Foreskin fibroblast (primary cell): ENCODE measurements at places on chromosomes 2 and 18.

DNA sequence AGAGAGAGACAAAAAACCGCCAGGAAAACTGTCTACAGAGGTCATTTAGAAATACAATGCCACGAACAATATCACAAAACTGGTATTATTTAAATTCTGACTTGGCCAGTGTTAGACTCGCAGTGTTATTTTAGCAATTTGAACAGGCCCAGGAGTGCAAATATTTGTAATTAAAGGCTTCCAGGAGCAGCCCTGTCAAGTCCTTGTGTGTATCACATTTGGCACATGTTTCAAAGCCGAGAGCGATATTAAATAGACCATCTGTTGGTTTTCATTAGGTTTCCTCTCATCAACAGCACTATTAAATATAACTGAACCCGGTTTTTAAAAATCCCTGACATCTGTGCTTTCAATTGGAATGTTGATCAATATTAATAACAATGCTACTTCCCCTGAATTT is 656.9 kb downstream of the TSN start:
- DNase-seq, result no peak

DNA sequence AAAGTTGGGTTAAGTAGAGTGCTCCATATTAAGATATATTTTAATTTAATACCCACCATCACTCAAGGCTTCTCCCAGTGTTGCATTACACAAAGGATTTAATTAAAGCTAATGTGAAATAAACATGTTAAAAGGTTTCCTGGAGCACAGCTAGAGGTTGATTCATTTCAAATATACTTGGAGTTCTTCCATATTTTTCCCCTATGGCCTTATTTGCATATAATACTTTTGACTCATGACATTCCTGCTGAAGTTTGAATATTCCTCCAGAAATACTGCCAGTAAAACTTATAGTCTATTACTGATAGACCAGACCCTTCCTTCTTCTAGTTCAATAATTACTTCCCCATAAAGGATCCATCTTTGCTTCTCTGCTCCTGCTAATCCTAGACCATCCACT is 227.5 kb downstream of the GULP1 start:
- peak; percentile 69 for DNase-seq

GRCh38 chr2:37059841-37060240 is 24.3 kb downstream of the HEATR5B start:
- DNase-seq, result no peak

- peak; percentile 94 for DNase-seq
Observed at GRCh38 chr2:47534179-47534919, 131.4 kb downstream of the MSH2 start.

- no peak for DNase-seq
Observed at GRCh38 chr2:64419596-64420165, 34.3 kb upstream of the LGALSL start.

GRCh38 chr2:54670485-54671009 is 52.9 kb upstream of the EML6 start:
- DNase-seq, result no peak

GRCh38 chr18:61575419-61575818 is 242.2 kb downstream of the CDH20 start:
- no peak for DNase-seq

- no peak for DNase-seq
Observed at GRCh38 chr2:31207790-31208189, 9.5 kb downstream of the CAPN14 start.

DNA sequence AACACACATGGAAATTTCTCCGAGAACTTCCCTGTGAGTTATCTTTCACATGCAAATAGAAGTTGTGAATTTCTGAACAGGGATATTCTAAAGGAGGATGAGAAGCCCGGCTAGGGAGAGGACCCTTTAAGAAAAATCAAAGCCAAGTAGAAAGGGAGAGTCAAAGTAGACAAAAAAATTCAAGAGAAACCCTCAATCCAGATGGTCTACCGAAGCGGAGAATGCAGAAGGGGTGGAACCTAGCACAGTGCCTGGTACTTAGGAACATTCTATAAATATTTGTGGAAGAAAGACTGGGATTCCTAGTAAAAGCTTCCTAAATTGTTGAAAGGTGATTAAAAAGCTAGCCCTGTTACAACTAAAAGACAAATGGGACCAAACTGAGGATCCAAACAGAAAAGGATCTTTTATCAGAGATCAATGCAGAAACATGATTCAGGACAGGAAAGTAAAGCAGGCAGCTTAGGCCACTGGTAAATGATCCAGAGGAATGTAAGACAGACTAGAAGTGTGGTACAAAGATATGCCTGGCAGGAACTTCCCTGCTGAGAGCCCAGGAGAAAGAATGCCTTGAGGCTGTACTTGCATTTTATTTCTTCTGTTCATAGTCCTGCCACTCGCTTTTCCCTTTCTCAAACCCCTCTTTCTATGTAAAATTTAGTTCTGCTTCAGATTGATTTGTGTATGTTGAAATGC is 19.5 kb upstream of the GLS start:
- DNase-seq, result peak; percentile 60

DNA sequence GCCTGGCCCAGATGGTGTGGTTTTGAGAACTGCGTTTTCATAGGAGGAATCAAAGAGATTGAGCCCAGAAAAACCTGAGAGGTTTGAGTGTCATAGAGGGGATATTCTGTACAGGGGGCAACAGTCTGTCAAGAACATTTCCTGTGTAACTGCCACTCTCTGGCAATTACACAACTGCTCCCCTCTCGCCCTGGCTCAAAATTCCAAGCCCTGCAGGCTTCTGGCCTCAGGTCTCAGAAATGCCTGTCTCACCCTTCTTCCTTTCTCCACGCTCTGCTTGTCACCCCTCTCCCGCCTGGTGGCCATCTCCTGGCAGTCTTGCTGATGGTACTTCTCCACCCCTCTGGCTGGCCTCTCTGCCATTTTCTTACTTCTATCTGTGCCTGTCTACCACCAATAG is 4.0 kb downstream of the VAMP5 start:
- DNase-seq, result no peak

- DNase-seq, result no peak
Observed at GRCh38 chr2:46151577-46151976, 145.6 kb upstream of the EPAS1 start.

GRCh38 chr2:233385489-233386044 is 31.3 kb downstream of the DGKD start:
- DNase-seq, result no peak

DNA sequence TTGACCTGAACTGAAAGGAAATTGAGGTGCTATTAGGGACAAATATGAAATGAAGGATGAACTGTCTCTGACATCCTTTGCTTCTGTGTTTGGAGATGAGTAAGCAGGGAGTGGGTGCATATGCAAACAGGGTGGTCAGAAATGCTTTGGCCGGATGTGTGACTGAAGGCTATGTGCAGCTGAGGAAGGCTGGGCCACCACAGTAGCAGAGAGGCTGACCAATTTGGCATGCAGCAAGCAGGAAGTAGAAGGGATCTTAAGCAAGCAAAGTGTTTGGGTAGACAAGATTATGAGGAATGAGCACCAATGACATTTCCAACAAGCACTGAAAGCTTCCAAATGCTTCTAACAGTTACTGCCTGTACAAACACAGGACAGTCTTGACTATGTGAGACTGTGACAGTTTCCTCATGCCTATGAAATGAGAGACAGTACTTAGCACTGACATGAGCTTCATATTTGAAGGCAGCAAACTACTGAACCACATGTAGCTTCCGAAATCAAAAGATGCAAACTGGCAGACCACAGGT is 3.3 kb upstream of the ACTR3 start:
- peak; percentile 95 for DNase-seq

DNA sequence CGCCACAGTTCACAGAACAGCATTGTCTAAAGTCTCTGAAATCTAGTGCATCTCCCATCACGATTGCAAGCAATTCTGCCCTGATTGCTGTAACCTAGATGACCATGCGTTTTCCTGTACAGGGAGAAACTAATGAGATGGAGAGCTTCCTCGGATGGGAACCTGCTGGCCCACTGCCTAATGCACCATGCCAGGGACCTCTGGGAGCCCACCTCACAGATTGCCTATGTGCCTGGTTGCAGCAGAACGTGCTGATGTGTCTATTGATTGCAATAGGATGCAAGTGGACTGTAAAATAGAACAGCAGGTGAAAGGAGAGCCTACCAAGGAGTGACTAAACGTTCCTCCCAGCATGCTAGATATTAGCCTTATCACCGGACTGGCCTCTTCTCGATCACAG is 141.0 kb upstream of the RAB12 start:
- DNase-seq, result no peak

DNA sequence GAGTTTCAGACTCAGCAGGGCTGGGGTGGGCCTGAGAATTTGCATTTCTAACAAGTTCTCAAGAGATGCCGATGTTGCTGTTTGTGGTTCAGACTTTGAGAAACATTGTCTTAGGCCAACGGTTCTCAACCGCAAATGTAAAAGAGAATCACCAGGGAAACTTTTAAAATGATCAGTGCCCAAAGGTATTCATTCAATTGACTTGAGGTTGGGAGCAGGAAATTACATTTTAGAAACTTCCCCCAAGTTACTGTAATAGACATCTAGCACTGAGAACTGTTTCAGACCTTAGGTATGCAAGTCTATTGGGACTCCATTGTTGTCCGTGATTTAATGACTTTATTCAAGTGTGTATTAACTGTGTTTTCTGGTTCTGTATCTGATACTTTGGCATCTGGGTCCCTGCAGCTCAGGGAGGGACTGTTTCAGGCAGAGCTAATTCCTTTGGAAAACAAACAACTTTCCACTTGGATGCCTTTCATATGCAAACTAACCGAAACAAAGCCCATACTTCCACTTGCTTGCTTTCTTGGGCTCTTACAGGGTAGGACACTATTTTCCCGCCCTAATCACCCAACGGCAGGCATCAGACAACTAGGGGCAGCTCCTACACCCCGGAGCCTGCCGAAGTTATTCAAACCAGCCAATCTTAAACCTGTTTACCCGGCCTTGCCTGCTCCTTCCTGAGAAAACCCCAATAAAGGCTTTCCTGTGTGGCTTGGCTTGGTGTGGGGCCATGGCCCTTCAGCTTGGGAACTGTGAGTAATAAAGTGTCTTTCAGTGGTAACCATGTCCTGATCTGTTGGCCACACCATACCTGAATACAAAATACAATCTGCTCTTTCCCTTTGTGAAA is 97.6 kb downstream of the POLE4 start:
- peak; percentile 7 for DNase-seq

DNA sequence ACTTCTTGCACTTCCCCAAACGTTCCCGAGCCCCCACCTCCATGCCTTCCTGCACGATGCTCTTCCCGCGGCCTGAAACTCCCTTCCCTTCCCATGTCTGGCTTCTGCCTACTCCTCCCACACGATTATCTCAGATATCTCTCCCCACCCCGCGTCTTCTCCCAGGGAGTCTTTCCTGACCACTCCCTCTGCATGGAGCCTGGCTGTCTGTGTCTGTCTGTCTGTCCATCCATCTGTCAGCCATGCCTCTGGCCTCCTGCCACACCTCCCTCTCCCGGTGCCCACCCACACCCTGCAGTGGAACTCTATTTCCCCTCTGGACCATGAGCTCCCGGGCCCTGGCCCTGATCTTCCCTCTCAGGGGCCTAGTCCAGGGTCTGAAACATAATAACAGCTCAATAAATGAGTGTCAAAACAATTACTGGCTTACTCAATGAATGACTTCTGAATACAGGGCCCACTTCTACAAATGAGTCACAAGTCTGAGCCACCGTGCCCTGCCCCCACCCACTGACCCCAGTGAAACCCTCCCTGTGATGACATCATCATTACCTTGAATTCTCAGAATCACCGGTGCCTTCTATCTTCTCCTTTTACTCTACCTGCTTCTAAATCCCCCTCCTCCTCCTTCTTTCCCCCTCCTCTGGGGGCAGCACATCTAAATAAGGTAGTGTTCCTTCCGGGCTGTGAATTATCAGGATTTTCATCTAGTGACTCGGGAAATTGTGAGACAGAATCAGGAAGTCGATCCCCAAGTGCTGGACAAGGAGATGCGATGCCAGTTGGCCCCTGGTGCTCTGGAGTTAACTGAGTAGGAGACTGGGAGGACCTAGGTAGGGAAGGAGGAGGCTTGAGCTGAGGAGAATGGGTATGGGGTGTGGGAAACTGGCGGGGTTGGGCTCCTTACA is 46.1 kb upstream of the PLB1 start:
- DNase-seq, result peak; percentile 62

DNA sequence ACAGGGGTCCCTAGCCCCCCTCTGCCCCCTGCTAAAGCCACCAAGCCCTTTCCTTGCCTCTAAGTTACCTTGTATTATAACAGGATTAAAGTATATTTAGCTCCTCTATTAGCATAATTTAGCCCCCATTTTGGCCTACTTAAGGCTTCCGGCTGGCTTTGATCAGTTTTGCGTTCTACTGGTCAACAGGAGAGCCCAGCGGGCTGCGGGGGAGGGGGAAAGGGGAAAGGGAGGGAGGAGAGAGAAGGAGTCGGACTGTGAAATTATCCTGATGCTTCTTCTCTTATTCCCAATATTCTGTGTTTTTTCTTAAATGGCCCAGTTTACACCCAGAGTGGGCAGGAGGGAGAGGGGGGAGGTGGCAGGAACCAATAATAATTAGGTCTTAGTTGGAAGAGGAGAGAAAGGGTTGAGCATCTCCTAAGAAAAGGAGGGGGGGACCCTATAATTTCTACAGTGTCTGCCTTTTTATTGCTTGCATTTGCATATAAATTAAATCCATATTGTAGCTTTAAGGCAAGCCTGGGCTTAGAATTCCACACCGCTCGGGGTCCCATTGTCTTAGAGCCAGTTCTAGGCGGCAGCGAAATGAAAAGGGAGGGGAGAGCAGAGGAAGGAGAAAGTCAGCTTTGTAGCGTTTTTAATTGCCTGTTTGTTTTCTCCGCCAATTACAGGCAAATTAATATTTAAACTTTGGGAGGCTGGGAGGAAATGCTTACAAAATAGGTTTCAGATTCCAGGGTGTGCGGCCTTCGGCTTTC is 39.6 kb downstream of the EN1 start:
- no peak for DNase-seq

- DNase-seq, result no peak
Observed at GRCh38 chr18:73245345-73245744, 377.6 kb upstream of the NETO1 start.

DNA sequence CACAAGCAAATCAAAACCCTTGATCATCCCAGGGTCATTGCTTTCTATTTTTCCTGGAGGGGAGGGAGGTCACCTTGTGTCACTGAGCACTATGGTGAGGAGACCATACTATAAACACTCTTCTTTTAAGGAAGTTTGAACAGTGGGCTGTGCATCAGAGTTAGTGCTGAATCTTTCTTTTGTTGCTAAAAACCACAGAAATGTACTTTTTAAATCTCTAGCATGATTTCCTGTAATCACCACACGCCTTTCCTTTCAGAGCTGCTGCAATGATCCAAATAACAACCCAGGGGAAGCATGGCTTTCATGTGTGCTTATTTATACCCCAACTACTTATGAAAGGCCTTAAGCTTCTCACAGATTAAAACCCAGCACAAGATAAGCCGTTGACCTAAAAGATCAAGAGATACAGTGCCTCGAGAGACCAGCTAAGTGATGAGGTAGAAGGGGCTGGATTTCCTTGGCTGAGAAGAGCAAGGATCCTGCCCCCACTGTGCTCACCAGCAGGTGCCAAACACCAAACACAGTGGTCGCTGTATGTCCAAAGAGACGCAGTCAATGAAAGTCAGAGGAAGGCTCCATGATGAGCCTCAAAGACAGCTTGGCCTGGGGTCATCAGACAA is 34.7 kb downstream of the TRABD2A start:
- no peak for DNase-seq

GRCh38 chr2:36137612-36138011 is 218.0 kb upstream of the CRIM1 start:
- DNase-seq, result no peak

- DNase-seq, result no peak
Observed at GRCh38 chr18:48826806-48827205, 124.0 kb downstream of the SMAD7 start.

GRCh38 chr2:10712185-10712809 is 9.1 kb upstream of the ATP6V1C2 start:
- no peak for DNase-seq

GRCh38 chr18:27787547-27787946 is 389.4 kb downstream of the CDH2 start:
- no peak for DNase-seq
